ENCODE measurements at places on chromosomes 1 and 21.

DNA sequence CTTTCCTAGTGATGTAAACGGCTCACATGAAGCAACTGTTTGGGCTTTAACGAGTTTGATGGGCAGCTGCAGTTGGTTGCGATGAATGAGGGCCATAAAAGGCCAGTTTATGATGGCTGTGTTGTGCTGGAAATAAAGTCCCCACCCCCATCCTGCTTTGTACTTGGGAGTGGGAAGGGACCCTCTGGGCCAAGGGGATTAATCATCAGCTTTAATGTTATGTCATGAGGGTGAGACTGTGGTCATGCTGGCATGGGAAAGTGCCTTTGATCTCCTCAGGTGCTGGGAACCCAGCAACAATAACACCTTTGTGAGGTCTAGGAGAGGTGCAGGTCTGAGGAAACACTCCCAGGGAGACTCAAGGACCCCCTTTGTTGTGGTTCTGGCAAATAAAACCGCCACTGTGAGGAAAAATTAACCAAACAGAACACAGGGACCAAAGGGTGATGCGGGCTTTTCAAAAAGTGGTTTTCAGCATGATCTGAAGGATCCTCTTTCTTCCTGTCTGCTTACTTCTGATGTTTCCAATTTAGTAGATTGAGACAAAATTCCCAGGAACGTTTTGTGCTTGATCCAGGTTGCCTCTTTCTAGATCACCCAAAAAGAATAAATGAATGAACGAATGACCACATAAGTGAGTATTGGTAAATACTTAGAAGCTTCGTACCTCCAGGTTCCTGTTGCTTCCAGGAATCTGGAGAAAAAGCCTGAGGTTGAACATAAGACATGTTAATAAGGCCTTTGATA is 257.8 kb upstream of the HOOK1 start:
- peak; percentile 36 for DNase-seq

GRCh38 chr1:6526316-6526715 is 28.0 kb downstream of the NOL9 start:
- DNase-seq: no peak

DNA sequence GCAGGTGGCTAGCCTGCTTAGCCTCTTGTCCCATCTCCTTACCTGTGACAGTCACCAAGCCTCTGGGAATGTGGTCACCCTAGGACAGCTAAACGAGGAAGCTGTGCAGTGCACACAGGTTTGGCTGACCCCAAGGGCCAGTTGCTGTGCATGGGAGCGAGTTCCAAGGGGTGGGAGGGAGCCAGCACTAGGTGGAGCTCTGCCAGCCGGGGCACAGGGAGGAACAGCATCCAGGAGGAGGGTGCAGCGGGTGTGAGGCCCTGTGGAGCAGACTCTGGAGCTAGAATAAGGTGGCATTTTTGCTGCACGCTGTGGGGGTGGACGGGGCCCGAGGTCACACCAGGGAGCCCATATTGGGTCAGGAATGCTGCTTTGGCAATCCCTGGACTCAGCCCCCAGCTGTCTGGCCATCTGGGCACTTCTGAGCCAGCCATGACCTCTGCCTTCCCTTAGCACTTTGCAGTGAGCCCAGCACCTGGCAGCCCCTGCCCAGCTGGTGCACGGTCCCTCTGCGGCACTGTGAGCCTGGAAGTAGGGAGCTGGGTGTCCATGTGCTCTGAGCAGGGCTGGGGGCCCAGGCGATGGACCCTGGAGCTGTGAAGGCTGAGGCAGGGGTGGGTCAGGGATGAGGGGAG is 8.7 kb downstream of the PDXK start:
- DNase-seq: no peak

DNA sequence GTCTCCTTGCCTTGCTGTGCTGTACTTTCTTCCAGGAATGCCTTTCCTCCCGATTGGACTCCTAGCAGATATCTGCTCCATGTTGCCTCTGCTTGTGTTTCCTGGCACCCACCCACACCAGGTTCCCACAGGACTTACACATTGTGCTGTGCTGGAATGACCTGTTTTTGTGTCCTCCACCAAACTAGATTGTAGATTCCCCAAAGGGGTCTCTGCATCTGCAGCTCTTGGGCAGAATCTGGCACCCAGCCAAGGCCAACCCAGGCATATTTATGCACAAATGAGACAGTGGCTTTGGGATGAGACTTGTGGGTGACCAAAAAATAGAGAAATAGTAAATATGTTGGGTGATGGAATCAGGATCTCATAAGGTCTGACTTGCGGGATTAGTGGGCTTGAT is 278.2 kb downstream of the RRAGC start:
- DNase-seq: no peak

- no peak for DNase-seq
Observed at GRCh38 chr1:183131166-183131565, 54.9 kb upstream of the LAMC2 start.

DNA sequence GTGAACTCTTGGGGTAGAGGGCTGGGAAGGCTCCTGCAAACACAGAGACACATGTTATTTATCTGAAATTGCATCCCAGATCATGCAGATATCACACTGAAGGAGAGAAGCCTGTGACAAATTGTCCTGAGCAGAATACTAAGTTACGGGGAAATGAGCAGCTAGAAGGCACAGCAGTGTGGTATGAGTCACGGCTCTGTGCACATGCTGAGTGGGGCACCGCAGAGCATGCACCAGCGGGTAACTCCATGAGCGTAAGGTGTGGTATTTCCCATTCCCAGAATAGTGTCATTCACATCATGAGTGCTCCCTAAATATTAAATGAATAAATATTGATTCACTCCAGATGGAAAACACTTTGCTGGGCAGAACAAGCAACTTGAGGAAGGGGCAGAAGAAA is 21.3 kb upstream of the FCRL2 start:
- no peak for DNase-seq

GRCh38 chr1:101360506-101360905 is 123.7 kb downstream of the S1PR1 start:
- DNase-seq: no peak

GRCh38 chr1:27618341-27619082 is 14.6 kb upstream of the AHDC1 start:
- DNase-seq: no peak

- DNase-seq: no peak
Observed at GRCh38 chr21:36641886-36642285, 57.0 kb upstream of the SIM2 start.

- DNase-seq: no peak
Observed at GRCh38 chr21:15444118-15444960, 285.4 kb upstream of the USP25 start.

- no peak for DNase-seq
Observed at GRCh38 chr1:85078903-85079302, 30.6 kb upstream of the MCOLN3 start.

DNA sequence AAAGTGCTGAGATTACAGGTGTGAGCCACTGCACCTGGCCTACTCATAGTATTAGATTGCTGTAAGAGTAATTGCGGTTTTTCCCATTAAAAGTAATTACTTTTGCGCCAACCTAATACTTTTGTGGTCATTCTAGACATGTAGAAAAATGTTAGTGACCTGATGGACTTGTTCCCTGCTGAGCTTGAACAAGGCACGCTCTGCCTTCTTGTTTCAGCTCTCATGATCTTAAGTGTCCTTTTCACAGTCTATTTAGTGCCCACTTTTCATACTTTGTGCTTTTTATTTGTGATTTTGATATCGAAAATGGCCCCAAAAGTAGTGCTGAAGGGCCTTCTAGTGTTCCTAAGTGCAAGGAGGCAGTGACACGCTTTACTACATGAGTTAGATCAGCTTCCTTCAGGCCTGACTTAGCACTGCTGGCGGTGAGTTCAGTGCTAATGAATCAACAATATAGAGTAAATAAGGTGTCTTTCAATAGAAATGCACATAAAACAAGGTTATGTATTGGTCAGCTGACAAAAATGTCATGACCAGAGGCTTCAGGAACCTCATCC is 5.6 kb upstream of the RD3 start:
- no peak for DNase-seq

- no peak for DNase-seq
Observed at GRCh38 chr1:121471523-121471922, 286.7 kb downstream of the SRGAP2C start.

DNA sequence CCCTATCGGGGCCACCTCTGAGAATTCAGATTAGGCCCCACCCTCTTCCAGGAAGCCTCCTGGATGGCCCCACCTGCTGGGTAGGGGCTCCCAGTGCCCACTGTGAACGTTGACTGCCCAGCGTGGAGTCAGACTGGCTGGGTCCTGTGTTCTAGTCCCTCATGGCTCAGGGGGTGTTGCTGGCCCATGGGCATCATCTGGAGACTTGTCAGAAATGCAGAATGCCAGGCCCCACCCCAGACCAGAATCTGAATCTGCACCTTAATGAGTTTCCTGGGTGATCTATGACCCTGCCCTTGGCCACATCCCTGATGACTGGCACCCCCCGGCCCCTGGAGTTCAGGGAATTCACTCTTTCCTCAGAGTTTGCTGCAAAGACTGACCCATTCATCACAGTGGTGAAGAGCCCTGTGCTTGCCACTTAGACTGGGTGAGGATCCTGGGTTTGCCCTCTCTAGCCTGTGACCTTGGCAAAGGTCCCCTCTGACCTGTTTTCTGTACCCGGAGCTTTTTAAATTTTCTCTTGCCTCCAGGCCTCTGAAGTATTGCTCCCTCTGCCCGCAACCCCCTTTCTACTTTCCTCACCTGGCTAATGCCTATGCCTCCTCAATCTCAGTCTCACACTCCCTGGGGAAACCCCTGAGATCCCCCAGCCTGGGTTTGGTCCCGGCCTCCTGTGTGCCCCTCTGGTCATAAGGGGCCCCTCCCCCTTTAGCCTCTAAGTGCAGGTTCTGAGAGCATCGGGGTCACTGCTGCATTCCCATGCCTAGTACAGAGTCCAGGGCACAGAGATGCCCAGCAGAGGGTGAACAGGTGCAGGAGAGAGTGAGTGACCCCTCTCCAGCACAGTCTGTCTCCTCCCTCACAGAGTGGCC is 184.2 kb downstream of the MATN1 start:
- DNase-seq: no peak

GRCh38 chr1:8284127-8284526 is 33.8 kb upstream of the SLC45A1 start:
- DNase-seq: peak; percentile 5

DNA sequence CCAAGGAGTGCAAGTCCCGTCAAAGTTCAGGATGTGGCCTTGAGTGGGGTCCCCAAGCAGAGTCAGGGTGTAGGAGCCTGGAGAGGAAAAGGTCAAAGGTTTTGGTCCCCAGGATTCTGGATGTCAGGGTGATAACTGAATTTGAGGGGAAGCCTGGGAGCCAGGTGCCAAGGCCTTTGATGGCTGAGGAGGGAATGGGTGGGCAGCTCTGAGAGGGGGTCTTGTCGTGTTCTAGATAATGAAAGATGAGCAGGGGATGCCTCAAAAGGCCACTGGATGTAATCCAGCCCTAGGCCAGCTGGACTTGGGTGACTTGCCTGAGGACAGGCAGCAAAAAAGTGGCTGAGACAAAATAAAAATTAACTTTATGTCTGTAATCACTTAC is 27.5 kb upstream of the KCNA2 start:
- DNase-seq: no peak
